NCI-H187 treated with DMSO at 0.1 percent for 48 hours (cell line): ENCODE measurements at places on chromosomes 12 and 14.

GRCh38 chr12:93300611-93301021 lies 77.1 kb upstream of the NUDT4 start:
- DNase-seq: no peak

DNA sequence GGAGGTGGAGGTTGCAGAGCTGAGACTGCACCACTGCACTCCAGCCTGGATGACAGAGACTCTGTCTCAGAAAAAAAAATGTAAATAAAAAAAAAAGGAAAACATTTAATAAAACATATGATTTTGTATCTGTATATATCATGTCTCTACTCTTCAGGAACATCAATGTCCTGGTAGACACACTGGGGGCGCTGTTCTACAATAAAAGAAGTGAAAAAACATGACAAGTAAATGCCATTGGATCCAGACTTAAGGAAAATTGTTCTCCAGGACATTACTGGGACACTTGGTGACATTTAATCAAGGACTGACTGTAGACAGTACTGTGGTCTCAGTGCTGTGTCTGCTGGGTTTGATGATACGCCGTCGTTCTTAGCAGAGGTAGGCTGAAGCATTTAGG lies 15.5 kb upstream of the KLC1 start:
- DNase-seq: no peak

GRCh38 chr12:27592548-27592947 lies 68.5 kb downstream of the PPFIBP1 start:
- DNase-seq: no peak

DNA sequence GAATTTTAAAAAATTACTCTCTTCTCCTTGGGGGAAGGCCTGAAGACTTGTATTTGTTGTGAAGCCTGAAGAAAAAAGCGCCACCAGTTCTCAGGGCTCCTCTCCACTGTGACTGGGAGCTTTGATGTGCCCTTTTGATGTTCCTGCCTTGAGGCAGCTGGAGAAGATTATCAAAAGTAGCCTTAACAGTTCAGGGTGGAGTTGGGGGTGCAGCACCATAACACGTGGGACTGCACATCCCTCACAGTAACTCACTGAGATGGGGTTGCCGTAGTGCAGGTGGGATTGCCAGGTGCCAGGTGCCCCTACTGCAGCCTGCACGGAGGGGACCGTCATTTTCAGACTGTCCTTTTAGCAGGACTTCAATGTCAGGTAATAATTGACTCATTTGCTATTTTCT lies 474.1 kb downstream of the ETNK1 start:
- DNase-seq: no peak

GRCh38 chr14:81273961-81274575 lies 53.3 kb upstream of the GTF2A1 start:
- DNase-seq: no peak

DNA sequence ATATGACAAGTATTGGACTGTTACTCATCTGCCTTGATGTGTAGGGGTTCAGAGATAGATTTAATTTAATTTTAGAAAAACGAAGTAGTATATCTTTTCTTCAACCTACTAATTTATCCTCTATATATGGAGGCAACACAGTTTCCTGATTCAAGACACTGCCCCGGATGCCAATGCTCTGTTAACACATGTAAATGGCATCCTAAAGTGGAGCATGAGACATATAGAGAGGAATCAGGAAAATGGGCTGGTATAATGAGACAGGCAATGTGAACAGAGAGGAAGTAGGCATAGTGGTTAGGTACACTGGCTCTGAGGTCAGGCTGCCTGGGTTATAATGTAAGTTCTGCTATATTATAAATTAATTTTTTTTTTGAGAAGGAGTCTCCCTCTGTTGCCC lies 85.6 kb downstream of the OTOGL start:
- DNase-seq: no peak

DNA sequence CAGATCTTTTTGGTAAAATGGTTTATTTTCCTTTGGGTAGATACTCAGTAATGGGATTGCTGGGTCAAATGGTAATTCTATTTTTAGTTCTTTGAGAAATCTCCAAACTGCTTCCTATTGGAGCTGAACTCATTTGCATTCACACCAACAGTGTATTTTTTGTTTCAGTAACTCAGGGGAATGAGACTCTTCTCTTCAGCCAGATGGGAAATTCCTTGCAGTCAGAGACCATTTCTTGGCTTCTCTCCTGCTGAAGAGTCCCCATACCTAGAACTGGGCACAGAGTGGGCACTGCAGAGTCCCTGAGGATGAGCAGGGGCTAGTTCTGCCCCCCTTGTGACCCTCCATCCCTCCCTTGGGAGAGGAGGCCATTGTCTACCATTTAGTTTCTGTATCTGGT lies 10.8 kb downstream of the SDSL start:
- DNase-seq: no peak

- DNase-seq: no peak
Measured at GRCh38 chr12:27096420-27096819, 14.0 kb upstream of the C12orf71 start.
